ENCODE measurements at places on chromosomes 7 and 10. TPM values are rescaled to one million over a fixed set of nuclear protein-coding genes. Genes with fewer than 3 reads are reported as not detected.
A peak's percentile ranks its signal among the peaks of the same experiment; 100 is the strongest.

- DNase-seq, result peak; percentile 36
Measured at GRCh38 chr7:23012908-23013714, 819 bp downstream of the HYCC1 start.

MRC1 gene
- total RNA-seq, result 25.3 TPM

- DNase-seq, result no peak
Measured at GRCh38 chr7:122684504-122684903, 14.4 kb downstream of the RNF133 start.

DNA sequence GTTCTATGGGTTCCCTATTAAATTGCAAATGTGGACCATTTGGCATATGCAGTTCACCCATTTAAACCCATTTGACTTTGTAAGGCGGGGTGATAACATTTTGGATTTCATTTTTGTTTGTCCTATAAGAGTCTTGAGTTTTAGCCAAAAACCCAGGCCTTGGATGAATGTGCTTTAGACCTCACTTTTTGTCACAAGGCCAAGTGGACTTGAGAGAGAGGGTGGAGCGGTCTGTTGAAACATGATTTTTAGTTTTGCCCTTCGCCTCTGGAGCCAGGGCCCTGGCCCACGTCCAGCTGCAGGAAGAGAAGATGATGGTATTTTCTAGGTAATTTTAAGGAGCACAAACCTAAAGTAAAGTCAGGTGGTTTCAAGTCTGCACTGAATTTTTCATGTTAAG, 260.1 kb downstream of the SLC25A13 start:
- DNase-seq, result peak; percentile 68

DNA sequence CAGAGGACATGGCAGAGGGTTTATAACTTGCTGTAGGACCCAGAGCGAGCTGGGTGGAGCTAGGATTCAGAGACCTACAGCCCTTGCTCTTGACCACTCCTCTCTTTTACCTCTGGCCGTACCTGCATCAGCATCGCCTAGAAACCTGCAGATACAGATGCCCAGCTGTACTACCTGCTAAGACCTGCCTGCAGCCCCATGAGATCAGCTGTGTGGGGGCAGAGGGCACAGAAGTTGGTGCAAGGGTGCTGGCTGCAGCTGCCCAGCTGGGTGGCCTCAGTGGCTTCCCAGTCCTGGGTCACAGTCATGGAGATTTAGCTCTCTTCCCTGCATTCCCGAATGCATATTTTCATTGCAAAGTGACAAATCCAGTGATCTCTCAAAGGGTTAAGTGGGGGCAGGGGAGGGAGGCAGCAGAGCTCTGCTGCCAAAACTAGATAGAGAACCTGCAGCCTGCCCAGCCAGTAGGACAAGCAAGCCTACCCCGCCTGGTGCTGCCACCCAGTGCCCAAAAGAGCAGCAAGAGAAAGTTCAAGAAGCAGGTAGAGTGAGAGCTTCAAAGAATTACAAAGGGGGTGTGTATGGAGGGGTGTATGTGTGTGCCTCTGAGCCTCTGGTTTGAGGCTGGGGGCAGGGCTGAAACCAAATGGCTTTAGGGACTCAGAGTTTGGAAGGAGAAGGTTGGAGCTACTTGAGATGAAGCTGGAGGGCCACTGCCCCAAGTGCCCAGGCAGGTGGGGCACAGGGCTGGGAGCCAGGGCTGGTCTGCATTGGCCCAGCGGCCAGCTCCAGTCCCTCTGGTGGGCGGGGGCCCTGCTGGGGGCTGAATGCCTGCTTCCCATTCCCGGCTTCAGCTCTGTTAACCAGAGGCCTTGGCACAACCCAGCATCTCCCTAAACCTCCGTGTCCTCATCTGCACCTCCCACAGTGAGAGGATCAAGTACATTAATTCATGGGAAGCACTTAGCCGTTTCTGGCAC, 6.9 kb downstream of the FAM241B start:
- no peak for DNase-seq

Data from umbilical cord (tissue), 2 donors.